ENCODE measurements at places on chromosomes 3 and 15. TPM values are rescaled to one million over a fixed set of nuclear protein-coding genes. Genes with fewer than 3 reads are reported as not detected.

DNA sequence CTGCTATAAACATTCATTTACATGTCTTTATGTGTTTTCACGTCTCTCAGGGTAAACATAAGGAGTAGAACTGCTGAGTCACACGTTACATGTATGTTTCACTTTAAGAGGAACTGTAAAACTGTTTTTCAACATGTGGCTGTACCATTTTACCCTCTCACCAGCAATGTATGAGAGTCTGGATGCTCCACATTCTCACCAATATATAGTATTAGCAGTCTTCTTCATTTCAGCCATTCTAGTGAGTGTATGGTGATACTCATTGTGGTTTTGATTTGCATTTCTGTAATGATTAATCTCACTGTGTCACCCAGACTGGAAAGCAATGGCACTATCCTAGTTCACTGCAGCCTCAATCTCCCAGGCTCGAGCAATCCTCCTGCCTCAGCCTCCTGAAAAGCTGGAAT lies 37.1 kb downstream of the PHC3 start:
- no peak for DNase-seq

GRCh38 chr15:95681836-95682544 lies 648.5 kb upstream of the NR2F2 start:
- no peak for DNase-seq

The CLDN16 gene
- not detected for total RNA-seq

The RASL12 gene
- total RNA-seq = not detected
